ENCODE measurements at places on chromosomes 12 and 14.

DNA sequence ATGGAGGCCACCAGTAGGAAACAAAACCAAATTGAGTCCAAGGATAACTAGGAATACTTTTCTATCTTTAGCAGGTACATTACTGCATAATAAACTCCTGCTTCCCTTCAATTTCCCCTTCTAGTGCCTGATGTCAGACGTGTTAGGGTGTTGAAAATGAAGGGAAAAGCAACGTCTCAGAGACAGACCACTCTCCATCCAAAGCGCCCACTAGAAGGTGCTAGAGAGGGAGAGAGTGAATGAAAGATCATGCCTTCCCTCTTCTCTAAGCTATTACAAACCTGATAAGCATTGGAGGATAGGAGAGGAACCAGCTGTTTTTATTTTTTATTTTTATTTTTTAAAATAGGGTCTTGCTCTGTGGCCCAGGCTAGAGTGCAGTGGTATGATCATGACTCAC is 64.1 kb downstream of the ZNF641 start:
- DNase-seq = peak; percentile 33

DNA sequence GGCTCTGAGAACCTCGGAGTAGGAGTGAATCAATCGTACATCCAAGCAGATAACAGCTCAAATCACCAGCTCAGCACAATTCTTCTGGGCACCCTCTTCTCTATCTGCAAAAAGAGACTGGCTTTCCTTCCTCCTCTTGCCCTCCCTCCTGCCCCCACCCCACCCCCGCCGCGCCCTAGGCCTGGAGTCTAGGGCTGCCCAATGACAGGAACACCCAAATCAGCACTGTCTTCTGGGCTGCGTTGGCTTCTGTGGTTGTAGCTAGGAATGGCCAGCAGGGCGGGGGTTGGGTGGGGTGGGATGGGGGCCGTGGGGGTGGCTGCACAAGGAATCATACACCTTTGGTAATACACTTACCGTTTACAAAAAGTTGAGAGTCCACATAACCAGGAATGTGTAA is 28.0 kb upstream of the TMCC3 start:
- DNase-seq = no peak

GRCh38 chr12:131258398-131258797 is 304.7 kb downstream of the ADGRD1 start:
- no peak for DNase-seq

- no peak for DNase-seq
Measured at GRCh38 chr14:59509101-59509500, 24.8 kb downstream of the JKAMP start.

DNA sequence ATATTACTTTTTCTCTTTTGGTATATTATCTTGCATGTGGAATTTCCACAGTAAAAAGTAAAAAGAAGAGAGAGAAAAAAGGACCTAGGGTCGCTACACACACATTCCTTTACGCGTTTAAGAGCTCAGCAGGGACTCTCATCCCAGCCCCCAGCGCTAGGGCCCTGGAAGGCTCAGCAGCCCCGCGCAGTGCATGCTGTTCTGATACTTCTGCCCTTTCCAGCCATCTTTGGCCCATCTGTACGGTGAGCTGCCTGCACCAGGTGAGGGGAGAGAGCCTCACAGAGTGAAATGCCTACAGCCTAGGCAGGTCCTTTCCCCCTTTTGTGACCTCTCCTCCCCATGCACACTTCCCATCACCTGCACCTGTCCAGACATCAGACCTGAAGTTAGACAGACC is 1.6 kb upstream of the LTBR start:
- no peak for DNase-seq

GRCh38 chr12:90987520-90987919 is 17.3 kb downstream of the EPYC start:
- DNase-seq = no peak

- DNase-seq = peak; percentile 25
Measured at GRCh38 chr14:62002642-62003041, 240.4 kb downstream of the SNAPC1 start.

DNA sequence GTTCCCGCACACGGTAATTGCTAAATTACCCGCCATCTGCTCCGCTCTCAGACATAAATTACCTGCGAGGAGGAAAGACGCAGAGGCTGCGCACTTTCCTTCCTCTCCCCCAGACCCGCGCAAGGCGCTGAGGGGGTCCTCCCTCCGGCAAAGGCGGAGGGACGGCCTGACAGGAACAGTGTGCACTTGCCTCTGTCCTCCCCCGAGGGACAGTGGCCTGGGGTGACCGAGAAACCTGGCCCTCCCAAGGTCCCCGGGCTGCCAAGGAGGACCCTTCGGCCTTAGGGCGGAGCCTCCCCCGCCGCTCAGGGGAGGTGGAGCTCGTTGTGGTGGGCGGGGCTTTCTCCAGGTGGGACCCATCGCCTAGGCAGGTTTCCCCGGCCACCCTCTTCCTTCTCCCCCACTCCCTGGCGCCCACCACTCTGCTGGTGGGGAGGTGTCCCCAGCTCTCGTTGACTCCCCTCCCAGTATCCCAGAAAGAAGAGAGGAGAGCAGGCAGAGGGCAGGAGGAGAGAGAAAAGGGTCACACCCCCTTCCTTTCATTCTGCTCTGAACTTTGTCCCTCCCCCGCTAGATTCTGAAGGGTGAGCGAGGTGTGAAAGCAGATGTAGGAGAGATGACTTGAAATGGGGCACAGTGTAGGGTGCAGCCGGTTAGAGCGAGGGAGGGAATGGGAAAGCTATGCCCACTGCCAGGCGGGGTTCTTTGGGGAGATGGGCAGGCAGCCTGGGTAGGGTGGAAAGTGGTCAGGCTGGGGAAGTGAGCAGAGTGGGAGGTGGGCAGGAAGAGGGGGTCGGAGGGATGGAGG is 11.4 kb upstream of the CALCOCO1 start:
- no peak for DNase-seq

DNA sequence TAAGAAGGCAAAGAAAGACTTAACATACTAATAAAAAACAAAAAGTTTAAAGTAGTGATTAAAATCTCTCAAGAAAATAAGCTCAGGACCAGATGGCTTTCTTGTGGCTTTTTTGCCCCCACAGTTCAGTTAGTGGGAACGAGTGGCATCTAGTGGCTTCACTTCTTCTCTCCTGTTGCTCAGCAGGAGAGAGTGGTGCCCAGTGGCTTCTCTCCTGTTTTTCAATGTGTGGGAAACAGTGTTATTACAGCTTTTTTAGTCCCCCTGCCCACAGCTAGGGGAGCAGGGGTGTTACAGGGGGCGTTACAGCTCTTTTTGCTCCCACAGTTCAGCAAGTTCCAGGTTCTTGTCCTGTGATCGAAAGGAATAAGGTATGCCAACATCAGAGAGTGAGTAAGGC is 135.2 kb downstream of the RERGL start:
- DNase-seq = no peak

DNA sequence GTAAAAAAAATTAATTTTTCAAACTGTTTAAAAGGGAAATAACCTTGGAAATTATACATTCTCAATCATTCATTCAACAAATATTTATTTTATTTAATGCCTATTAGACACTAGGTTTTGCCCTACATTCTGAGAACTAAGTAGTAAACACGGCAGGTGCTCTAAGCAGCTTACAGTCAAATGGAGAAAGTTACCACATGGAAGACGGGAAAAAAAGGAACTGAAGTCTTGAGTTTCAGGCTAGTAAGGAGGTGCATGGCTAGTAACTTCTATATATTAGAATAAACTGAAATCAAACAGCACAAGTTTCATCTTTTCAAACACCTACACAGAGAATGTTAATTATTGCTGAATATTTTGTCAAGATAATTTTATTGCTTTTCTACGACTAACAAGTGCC is 52.9 kb downstream of the C12orf42 start:
- DNase-seq = no peak
